Activated CD4-positive, alpha-beta T cell treated with anti-CD3 and anti-CD28 coated beads for 1 hour (primary cell): ENCODE measurements at places on chromosomes 7 and 10.

DNA sequence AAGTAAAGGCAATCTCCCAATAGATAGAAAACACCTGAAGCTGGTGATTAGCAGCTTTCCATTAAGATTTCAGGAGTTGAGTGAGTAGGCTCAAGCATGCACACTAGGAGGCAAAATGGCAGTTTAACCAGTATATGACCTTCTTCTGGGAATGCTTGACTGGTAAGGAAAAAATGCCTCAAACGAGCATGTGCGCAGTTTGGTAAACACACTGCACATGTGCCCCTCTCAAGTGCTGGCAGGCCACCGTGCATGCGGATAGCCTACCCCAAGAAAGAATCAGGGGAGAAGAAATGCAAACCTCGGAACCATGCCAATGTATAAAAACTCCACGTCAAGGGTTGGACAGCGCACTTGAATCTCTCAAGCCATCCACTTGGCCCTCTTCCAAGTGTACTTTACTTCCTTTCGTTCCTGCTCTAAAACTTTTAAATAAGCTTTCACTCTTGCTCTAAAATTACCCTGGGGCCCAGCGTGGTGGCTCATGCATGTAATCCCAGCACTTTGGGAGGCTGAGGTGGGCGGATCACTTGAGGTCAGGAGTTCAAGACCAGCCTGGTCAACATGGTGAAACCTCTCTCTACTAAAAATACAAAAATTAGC lies 98.8 kb upstream of the CDK1 start:
- DNase-seq = no peak

DNA sequence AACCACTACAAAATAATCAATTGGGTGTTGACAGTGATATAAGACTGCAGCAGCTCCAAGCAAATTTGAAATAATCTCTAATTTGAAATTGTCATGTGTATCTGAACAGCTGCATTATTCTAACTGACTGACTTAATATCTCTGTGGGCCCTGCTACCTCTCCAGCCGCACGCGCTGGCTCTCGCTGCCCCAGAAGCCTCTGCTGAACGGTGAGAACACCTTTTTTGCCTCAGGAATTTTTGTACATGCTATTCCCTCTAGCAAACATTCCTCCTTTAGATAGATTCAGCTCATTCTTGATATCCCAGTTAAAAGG lies 155.9 kb upstream of the MDFIC start:
- no peak for DNase-seq

DNA sequence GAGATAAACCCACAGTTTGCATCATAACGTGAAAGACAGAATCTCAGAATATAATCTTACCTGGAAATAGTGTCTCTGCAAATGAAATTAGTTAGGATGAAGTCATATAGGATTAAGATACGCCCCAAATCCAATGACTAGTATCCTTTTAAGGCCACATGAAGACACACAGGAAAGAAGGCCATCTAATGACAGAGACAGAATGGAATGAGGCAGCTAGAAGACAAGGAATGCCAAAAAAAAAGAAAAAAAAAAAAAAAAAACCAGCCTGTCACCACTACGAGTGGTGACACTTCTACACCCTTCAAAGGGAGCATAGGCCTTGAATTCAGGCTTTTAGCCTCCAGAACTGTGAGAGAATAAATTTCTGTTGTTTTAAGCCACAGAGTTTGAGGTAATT lies 82.9 kb downstream of the HYCC1 start:
- no peak for DNase-seq

GRCh38 chr7:47390914-47391313 lies 191.0 kb downstream of the TNS3 start:
- no peak for DNase-seq

- no peak for DNase-seq
These were observed 28.4 kb downstream of the DNAJC9 start for GRCh38 chr10:73218431-73219191.
